ENCODE measurements at places on chromosomes 2 and 18.
A peak's percentile ranks its signal among the peaks of the same experiment; 100 is the strongest.

- no peak for DNase-seq
Observed at GRCh38 chr18:34458410-34458977, 233.8 kb upstream of the NOL4 start.

DNA sequence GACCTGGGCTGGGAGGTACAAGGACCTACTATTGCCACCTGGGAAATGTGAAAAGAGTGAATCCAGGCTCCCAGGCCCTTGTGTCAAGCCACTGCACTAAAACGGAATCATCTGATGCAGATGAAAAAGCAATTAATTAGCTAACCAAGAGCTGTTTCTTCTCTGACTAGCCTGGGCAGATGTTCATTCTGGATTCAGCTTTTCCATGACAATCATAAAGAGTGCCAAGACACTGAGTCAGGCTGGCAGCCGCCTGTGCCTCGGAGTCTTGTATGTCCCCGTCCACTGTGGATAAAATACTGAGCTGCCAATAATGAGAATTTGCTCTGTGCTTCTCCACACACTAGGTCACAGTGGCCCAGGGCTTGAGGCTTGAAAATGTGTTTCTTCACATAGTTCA lies 21.7 kb upstream of the LCLAT1 start:
- DNase-seq = peak; percentile 59

DNA sequence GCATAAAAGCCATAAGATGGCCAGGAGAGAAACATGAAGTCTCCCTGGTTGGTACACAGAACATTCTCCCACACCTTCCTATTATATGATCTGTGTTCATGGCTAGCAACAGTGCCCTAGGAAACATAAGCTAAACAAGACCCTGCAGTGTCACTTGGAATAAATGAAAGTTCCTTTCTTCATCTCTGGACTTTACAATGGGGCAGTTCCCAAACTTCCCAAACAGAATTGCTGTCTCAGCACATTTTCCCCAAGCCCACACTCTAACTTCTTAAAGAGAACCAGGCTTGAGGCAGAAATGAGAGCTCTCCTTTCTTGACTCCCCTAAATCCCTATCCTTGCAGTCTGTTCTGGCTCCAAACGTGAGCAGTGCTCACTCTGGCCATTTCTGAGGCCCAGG lies 173.2 kb upstream of the CREB1 start:
- DNase-seq = no peak

DNA sequence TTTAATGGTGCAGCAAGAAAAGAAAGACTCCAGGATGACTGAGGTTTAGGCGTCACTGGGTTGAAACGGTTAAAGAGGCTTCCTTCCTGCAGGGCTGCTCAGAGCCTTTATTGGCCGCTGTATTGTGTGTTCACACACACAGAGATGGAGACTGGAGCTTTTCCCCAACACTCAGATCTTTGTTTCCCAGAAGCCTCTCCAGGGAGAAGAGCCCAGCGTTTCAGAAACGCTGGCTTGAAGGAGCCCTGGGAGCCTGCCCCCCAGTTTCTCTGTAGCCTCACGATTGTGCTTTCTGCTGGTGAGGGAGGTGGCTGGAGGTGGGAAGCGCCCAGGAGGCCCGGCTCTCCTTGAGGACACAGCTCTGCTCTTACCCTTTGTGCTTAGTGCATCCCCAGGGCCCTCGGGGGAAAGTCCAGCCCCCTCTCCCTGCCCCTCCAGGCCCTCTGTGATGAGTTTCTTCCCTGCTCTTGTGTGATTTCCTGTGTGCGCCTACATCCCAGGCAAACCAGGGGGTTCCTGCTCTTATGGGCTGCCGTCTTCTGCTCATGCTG lies 37.1 kb downstream of the RRM2 start:
- DNase-seq = no peak

DNA sequence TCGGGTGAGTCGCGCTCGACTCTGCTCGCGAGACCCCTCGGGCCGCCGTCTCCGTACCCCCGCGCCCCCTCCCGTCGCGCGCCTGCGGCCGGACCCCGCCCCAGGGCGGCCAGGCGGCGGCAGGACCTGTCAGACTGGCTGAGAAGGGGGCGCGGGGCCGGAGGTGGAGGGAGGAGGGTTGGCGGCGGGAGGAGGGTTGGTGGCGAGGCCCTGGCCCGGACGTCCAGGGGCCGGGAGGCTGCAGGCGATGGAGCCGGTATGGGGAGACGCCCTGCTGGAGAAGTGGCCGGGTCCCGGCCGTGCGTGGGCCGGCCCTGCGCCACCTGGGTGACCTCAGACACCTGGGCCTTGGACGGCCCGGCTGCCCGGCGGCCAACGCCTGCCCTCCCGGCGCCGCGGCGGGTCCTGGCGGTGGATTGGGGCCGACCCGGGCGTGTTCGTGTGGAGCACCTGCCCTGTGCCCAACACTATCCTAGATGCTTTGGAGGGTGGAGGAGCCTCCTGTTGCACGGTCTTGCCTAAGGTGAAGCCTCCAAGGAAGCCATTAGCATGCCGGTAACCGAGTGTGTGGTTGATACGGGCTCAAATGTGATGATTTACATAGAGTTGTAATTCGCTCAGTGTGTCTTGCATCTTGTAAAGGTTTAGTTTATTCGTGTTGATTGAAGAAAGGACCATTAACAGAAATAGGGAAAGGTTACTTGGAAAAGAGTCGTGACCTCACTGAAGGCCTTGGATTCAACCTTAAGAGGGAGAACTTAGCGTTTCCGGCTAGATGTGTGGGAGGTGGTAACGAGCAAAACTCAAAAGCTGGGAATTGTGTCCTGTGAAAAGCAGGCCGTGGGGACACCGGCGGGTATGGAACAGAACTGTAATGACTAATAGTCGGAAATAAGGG lies 550 bp downstream of the MYL12B start:
- peak; percentile 52 for DNase-seq

GRCh38 chr2:127097841-127098651 lies 8.9 kb downstream of the BIN1 start:
- DNase-seq = no peak

DNA sequence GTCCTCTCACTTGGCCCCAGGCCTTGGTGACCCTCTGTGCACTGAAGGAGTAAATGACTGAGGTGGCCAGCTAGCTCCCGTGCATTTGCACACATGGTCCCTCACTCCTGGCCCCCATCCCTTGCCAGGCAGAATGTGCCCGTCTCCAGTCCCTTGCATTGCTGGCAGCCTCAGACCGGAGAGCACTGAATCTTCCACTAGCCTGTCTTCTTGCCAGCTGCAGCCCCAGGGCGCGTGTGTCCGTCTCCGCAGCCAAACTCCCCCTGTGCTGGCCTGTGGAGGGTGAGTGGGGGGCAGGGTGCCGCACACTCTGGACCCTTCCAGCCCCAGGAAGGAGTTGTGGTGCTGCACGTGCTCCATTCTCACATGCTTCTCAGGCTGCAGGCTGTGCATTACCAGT lies 35.9 kb downstream of the INPP4A start:
- DNase-seq = no peak

- DNase-seq = no peak
Observed at GRCh38 chr2:1847846-1848598, 103.7 kb upstream of the PXDN start.

DNA sequence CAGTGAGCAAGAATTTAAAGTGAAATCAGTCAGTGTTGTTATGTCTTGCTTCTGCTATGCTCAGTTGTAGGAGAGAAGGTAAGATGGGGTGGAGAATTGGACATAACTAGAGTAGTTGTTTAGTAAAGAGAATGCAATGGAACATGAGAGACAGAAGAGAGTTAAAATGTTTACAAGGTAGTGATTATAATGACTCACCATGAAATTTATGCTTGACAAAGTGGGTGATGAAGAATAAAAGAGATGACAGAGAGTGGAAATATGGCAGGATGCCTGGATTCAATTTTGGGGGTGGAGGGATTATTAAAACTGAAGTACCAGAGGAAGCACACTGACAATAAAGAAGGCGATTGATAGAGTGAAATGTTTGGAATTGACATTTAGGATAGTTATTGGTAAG lies 10.6 kb downstream of the SCG2 start:
- DNase-seq = peak; percentile 46

DNA sequence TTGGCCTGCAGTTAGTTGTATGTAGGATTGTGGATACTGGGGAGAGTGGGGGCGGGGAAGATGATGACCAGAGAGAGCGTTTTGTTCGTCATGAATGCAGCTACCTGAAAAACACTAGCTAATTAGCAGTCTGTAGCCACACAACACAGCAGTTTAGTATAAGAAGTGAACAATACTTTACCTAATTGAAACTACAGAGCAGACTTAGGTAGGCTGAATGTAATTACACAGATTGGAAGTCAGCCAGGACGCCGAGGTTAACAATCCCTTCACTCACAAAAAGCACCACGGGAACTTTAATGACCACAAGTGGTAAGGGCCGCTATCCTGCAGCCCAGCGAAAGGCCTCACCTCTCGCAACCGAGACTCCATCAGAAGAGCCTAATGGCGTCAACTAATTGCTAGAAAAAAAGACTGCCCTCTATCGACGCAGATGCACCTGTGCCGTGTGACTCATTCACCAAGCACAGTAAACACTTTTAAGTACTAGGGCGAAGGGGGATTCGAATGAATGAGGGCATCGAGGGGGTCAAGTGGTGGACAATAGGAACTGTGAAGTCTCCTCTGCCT lies 591.0 kb downstream of the ARHGAP15 start:
- DNase-seq = no peak

GRCh38 chr2:45315861-45316260 lies 295.2 kb downstream of the SRBD1 start:
- DNase-seq = peak; percentile 90

- peak; percentile 33 for DNase-seq
Observed at GRCh38 chr18:31667185-31667584, 17.2 kb downstream of the B4GALT6 start.

GRCh38 chr2:127623388-127624319 lies 22.3 kb upstream of the GPR17 start:
- DNase-seq = peak; percentile 67

GRCh38 chr2:11305958-11306357 lies 38.5 kb downstream of the ROCK2 start:
- peak; percentile 83 for DNase-seq

GRCh38 chr18:21109936-21110712 lies 1.5 kb downstream of the ROCK1 start:
- DNase-seq = no peak

GRCh38 chr2:126664234-126664633 lies 8.3 kb downstream of the GYPC start:
- DNase-seq = no peak

GRCh38 chr2:110931648-110932047 lies 189.1 kb upstream of the BCL2L11 start:
- DNase-seq = peak; percentile 79

DNA sequence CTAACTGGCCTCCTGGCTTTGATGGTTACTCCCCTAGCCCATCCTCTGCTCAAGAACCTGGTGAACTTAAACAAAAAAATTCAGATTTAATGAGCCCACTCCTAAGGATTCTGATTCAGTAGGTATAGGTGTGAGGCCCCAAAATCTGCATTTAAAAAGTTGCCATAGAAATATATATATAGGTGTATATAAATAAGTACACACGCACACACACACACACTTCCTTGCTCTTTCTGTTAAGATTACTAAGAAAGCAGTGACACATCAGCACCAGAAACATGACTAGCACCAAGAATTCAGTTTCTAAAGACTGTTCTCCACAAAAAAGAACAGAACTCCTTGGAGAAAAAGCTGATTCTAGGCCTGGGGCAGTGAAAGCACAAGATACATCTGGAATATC lies 17.8 kb downstream of the EML6 start:
- peak; percentile 17 for DNase-seq

DNA sequence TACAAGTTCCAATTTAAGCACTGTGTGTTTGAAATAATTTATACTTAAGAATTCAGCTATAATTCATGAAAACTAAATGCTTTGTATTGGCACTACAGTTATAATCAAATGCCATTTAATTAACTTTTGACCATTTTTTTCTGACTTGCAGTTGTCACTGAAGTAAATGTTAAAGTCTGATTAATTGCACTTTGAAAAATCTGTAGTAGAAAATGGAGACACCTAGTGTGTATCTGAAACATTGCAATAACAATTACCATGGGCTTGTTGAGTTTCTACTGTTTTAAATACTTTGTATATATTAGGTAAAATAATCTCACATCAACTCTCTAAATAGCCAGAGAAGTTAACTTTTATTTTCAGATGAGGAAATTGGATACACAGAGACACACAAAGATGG lies 458.6 kb upstream of the FSIP2 start:
- DNase-seq = peak; percentile 9

DNA sequence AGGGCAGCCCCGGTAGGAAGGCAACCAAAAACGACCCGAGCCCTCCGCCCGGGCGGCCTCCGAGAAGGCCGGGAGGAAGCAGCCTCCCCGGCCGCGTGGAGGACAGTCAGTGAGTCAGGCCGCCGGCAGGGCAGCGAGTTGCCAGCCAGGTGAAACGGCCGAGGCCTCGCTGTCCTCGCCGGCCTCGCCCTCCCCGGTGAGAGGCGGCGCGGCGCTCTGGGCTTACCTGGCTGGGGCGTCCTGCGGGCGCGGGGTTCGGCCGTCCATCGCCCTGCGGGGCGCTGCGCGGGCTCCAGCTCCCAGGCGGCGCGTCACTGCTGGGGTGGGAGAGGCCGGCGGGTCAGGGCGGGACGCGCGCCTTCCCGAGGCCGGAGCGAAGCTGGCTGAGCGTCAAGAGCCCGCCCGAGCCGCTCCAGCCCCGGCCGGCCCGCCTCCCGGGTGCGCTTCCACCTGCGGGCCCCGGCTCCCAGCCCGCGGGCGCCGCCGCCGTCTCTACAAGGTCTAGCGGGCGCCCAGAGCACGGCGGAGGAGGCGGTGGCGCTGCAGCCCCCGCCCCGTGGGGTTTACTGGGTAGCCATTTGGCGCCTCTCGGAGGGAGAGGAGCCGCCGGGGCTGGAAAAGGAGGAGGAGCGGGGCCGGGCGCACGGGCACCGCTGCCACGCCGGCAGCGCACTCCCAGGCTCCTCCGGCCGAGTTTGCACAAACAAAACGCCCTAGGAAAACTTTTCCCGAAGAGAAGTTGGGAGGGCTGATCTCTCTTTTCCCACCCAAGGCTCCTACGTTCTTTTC lies 499 bp downstream of the COBLL1 start:
- peak; percentile 64 for DNase-seq

DNA sequence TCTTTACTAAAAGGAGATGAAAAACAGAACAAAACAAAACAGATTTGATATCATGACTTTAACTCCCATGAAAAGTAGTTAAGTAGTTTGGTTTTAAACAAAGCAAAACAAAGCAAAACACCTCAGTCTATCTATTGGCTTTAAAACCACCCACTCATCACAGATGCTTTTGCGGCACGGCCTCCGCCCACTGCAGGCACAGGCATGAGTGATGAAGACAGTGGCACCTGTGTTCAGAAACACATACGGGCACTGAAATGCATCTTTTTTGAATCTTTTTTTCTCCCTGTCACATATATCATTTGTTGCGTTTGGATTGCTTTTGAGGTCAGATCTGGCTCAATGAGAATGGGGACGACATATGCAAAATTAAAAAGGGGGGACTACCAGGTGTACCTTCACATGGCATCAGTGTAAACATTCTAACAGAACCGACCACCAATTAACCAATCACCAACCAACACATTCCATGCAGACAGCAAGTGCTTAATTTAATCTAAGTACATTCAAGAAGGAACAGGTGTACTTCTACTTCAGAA lies 147.4 kb upstream of the REV1 start:
- no peak for DNase-seq

DNA sequence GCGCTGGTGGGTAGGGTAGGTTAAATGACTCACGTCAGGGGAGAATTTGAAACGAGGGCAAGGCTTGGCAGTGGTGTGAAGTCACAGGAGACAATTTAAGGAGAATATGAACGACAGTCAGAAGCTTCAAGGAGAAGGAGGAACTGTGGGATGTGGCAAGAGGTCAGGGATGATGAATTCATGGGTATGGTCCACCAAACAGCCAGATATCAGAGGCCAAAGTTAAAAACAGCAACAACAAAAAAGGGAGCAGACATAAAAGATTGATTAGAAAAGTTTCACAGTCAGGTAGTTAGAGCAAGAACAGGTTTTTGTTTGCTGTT lies 1.4 kb upstream of the ZNF396 start:
- DNase-seq = no peak

Data from cardiac fibroblast (primary cell).